T follicular helper cell (primary cell): ENCODE measurements at places on chromosomes 5 and 9.

DNA sequence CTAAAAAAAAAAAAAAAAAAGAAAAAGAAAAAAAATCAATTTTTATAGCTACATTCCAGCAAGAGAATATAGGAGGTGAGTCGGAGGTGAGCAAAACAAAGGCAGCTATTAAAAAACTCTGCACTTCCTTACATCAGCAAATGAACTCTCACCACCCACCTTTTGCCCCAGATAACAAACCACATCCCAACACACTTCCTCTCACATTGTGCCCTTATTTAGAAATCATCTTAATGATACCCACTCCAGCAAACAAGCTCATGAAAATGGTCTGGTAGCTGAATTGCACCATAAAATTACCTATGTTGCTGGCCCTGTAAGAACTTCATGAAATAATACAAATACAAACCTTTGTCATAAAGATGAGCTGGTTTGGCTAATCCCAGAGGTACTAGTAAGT lies 82.9 kb downstream of the CEMIP2 start:
- peak; percentile 16 for DNase-seq

GRCh38 chr5:61505281-61505680 lies 173.2 kb downstream of the ZSWIM6 start:
- no peak for DNase-seq

- no peak for DNase-seq
Measured at GRCh38 chr5:143494162-143494561, 90.7 kb upstream of the NR3C1 start.

DNA sequence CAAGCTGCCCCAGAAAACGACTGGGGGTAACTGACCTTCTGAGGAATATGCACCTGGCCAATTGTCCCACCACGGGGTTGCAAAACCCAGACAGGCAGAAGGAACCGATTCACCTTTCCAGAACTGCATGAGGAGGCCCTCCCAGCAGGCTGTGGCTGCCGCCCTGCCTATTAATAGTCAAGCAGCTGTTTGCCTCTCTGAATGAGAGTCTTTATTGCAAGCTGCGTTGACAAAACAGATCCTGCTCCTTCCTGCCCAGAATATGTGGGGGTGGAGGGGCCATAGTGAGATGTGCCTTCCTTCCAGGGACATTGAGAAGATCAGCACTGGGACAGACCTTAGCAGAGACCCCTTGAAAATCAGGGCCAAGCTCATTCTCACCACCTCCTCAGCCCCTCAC lies 18.3 kb upstream of the TCOF1 start:
- no peak for DNase-seq

- no peak for DNase-seq
Measured at GRCh38 chr5:3612591-3613042, 17.0 kb downstream of the IRX1 start.

- DNase-seq, result no peak
Measured at GRCh38 chr9:102855641-102856040, 139.5 kb upstream of the CYLC2 start.

- no peak for DNase-seq
Measured at GRCh38 chr5:68074633-68075032, 140.9 kb upstream of the PIK3R1 start.

- DNase-seq, result no peak
Measured at GRCh38 chr5:73365301-73365853, 83.2 kb downstream of the FOXD1 start.

DNA sequence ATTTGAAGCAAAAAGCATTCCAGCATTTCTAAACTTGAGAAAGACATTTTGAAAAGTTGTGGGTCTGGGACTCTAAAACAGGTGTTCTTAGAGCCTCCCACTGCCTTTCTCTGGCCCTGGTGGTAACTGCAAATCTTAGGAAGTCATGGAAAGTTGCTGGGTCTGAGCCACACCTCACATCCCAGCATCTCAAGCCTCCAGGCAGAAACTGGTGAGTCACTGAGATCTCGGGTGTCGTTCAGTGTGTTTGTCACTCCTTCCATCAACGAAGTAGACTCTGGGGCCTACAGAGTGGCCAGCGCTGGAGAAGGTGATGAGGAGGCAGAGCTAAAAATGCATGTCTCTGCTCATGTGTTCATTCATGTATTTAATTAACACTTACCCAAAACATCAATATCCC lies 59.6 kb upstream of the C5orf58 start:
- no peak for DNase-seq

GRCh38 chr5:74355041-74355824 lies 285.3 kb downstream of the ENC1 start:
- DNase-seq, result no peak

- DNase-seq, result no peak
Measured at GRCh38 chr9:33138768-33139167, 28.4 kb downstream of the B4GALT1 start.
